ENCODE measurements at places on chromosomes 6 and 20.

DNA sequence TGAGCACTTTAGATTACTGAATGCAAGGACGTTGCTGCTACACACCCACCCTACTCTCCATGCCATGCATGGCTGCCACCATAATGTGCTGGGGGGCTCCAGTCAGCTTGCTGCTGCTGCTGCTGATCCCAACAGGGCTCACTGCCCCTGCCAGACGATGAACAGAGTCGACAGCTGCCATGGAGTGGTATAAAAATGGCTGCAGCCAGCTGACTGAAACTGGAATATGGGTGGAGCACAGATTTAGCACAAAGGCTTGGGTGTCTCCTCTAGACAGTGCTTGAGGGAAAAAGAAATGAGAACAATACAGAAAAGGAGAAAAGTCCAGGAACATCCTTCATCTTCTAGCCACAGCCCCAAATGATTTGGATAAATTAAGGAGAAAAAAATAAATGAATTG, 150.7 kb downstream of the PDSS2 start:
- no peak for DNase-seq

GRCh38 chr20:17838921-17839320, 129.7 kb downstream of the SNX5 start:
- DNase-seq: no peak

GRCh38 chr20:6693178-6693807, 74.2 kb upstream of the BMP2 start:
- no peak for DNase-seq

DNA sequence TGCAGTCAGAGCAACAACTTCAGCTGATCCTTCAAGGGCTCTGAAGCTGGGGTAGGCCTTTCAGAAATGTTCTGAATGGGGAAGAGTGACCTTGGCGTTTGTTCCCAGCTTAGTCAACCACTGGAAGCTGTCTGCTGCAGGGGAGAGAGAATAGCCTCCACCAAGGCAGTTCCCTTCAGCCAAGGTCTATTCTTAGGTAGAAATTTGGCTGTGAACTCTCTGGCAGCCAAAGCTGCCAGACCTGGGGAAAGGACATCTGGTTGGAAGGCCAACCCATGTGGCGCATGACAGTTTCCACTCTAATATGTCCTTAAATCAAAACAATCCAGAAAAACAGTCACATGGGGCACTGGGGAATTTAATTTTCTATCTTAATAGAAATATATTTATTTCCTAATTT, 60.1 kb downstream of the FBXO5 start:
- no peak for DNase-seq

GRCh38 chr20:55070001-55070400, 594.6 kb downstream of the DOK5 start:
- DNase-seq: no peak

DNA sequence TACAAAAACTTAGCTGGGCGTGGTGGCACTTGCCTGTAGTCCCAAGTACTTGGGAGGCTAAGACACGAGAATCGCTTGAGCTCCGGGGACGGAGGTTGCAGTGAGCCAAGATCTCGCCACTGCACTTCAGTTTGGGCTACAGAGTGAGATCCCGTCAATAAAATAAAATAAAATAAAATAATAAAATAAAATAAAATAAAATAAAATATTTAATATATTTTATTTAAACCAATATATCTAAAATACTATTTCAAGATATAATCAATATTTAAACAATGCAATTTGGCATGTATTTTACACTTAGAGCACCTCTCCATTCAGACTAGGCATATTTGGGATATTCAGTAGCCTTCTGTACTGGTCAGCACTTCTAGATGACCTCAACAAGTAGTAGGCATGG, 142.1 kb downstream of the FOXA2 start:
- no peak for DNase-seq

GRCh38 chr6:165814679-165815078, 151.6 kb upstream of the PDE10A start:
- no peak for DNase-seq

DNA sequence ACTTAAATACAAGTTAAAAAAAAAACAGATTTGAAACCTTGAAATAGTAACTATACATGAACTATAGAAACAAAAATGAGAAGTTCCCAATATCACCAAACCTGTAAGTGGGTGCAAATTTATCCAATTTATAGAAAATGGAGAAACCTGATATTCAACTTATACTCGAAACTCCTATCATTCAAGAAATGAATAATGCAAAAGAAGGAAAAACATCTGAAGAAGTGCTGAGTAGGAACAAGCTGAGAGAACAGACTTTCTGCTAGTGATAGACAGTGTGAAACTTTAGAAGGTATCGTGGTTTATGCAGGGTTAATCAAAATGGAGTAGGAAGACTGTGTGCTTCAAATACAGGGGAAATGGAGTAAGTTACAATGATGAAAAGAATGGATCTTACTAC, 4.5 kb downstream of the GPR63 start:
- no peak for DNase-seq

All from T47D (cell line).